Activated CD8-positive, alpha-beta memory T cell treated with anti-CD3 and anti-CD28 coated beads for 24 hours (primary cell): ENCODE measurements at places on chromosomes 1 and 21.

DNA sequence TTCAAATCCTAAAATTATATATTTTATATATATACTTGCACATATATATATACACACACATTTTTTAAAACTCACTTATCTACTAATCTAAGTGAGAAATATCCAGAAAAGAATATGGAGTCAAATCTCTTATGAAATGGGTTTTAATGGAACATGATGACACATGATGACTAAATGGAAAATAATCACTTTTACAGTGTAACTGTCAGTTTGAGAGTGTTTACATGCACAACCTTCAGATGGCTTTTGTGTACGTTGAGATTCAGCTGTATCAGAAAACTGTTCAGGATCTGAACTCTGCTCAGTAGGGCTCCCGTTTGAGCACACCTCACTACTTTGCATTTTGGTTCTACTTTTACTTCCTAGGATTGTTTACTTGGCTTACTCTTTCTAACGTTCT lies 189.8 kb downstream of the DNAH14 start:
- no peak for DNase-seq

GRCh38 chr1:210691039-210691610 lies 362.4 kb downstream of the HHAT start:
- no peak for DNase-seq

- peak; percentile 81 for DNase-seq
Measured at GRCh38 chr1:93447481-93448291, at the start of gene FNBP1L. FNBP1L (plus strand) TSS chr1:93448118; CDS start chr1:93448282, 164 bp downstream.

- DNase-seq, result no peak
Measured at GRCh38 chr1:11453742-11454491, 25.0 kb upstream of the DISP3 start.

- no peak for DNase-seq
Measured at GRCh38 chr1:146035048-146035423, 13.5 kb upstream of the HJV start.

GRCh38 chr1:227947676-227948492 lies at the start of gene WNT9A:
WNT9A (minus strand) TSS chr1:227947932; CDS start chr1:227947887, 45 bp downstream.
- DNase-seq, result no peak

- DNase-seq, result no peak
Measured at GRCh38 chr1:2130871-2131289, 63.7 kb downstream of the FAAP20 start.

DNA sequence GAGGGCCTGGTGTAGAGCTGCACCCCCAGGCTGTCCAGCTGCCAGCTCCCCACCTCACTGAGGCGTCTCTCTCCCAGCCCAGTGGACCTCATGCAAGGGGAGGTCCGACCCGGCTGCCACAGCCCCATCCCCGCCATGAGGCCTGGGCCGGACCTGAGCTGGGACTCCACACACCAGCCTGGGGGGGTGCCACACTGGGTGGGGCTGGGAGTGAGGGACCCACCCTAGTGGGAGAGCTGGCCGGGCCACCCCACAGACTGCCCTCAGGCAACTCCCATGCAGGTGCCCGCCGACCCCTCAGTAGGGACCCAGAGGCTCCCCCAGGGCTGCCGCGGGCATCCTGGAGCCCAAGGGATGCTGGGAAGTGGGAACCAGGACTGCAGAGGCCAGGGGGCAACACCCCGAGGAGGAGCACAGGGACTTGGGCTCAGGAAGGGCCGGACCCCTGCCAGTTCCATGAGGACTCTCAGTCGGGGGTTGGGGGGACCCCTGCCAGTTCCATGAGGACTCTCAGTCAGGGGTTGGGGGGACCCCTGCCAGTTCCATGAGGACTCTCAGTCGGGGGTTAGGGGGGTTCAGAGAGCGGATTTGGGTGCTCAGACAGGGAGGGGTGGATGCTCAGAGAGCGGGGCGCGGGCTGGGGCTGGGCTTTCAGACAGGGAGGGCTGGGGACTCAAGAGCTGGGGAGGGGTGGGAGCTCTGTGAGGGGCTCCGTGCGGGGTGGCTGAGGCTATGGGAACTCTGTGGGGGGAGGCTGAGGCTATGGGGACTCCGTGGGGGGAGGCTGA lies 1.2 kb upstream of the RNF223 start:
- DNase-seq, result peak; percentile 58
